Fibroblast of the aortic adventitia (primary cell): ENCODE measurements at places on chromosomes 12 and 14. TPM values are rescaled to one million over a fixed set of nuclear protein-coding genes. Genes with fewer than 3 reads are reported as not detected.

Gene EPYC
- total RNA-seq = not detected in 2 replicates

Gene KRT80
- 0.25 and 0.36 TPM in 2 replicates for total RNA-seq

Gene OR4E2
- 0.33 TPM in 1 of 2 replicates, not detected in the other for total RNA-seq

Gene EGLN3
- 0.18 and 2.0 TPM in 2 replicates for total RNA-seq

Gene WIF1
- total RNA-seq = under 0.01 TPM in 1 of 2 replicates, not detected in the other

Gene SLCO1B1
- not detected in 2 replicates for total RNA-seq

Gene NINJ2
- 0.45 TPM in 1 of 2 replicates, not detected in the other for total RNA-seq

Gene AICDA
- total RNA-seq = not detected in 2 replicates

DNA sequence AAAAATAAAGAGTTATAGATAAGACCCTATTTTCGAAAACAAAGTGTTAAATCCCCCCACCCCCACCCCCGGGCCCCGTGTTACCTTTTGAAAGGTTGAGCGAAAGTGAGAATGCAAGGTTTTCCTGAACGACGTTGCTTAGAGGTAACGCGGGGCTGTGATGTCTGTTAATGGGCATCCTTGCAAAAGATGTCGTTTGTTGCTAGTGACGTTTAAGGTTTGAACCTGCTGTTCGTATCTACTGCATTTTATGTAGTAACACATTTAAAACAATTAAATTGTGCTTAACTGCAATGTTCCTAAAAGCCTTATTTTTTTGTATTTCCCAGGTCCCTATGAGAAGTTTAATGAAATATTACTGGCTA, 1.2 kb downstream of the CPSF6 start:
- DNase-seq = no peak

GRCh38 chr14:94026889-94027469, 839 bp downstream of the OTUB2 start:
- no peak for DNase-seq

- DNase-seq = no peak
Measured at GRCh38 chr12:30914986-30915591, 11.5 kb upstream of the TSPAN11 start.

DNA sequence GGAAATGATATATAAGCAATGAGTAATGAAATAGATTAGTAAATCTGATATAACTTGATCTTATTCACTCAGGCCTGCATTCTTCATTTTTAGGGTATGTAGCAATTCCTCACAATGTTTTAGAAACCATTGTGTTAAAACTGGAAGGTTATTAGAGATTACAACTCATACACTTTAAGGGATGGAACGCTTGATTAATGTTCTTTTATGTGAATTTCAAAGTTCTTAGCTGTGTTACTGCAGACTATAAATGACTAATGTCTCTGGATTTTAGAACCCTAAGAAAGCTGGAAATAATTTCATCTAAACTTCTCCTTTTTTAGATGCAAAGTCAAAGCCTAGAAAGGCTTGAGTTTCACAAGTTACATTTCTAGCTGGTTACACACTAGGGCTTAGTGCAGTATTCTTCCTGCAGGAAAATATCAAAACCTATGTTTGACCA, 148.2 kb upstream of the CLEC14A start:
- DNase-seq = peak; percentile 78

GRCh38 chr12:115623764-115624334, 653.6 kb downstream of the MED13L start:
- no peak for DNase-seq

DNA sequence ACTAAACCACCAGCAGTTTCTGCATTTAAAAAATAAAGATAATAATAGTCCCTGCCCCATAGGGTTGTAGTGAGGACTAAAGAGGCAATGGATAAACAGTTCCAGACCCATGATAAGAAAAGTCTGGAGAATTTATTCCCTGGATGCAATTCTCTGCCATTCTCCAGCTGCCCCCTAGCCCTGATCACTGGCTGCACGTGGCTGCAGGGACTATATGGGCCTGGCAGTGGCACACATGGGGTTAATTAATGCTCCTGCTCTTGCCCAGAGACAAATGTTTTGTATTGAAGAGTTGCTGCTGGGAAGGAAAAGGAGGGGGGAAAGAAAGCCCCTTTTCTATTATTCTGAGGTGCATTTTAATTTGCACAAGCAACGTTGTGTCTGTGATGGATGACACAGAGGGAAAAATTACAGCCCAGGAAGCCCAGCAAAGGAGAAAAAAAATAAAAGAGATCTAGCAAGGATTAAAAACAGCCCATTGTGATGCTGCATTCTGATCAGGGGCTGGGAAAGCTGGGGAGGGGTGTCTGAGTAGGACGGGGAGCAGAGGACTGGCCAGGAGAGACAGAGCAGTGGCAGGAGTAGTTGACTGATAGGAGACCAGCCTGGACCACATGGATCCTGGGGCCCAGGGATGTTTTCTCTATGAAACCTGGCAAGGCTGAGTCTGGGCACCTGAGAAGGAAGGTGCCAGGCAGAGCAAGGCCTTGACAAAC, 149.3 kb downstream of the ESRRB start:
- DNase-seq = no peak

- peak; percentile 48 for DNase-seq
Measured at GRCh38 chr12:116534311-116535121, 24.7 kb upstream of the MAP1LC3B2 start.

DNA sequence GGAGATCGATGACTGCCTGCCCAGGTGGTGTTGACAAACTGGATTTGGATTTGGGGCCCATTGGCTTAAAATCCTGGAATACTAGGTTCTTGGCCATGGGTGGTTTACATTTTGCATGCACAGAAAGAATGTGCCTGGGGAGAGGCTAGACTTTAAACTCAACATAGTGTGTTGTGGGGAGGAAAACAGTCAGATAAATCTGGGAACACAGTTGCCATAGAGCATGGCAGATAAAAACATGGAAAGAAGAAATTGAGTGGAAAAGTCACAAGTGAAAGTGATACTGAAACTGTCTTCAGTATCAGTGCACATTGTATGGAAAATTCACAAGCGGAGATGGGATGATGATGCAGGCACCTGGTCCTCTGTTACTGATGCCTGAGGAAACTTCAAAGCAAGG, 95.2 kb downstream of the SSPN start:
- no peak for DNase-seq

DNA sequence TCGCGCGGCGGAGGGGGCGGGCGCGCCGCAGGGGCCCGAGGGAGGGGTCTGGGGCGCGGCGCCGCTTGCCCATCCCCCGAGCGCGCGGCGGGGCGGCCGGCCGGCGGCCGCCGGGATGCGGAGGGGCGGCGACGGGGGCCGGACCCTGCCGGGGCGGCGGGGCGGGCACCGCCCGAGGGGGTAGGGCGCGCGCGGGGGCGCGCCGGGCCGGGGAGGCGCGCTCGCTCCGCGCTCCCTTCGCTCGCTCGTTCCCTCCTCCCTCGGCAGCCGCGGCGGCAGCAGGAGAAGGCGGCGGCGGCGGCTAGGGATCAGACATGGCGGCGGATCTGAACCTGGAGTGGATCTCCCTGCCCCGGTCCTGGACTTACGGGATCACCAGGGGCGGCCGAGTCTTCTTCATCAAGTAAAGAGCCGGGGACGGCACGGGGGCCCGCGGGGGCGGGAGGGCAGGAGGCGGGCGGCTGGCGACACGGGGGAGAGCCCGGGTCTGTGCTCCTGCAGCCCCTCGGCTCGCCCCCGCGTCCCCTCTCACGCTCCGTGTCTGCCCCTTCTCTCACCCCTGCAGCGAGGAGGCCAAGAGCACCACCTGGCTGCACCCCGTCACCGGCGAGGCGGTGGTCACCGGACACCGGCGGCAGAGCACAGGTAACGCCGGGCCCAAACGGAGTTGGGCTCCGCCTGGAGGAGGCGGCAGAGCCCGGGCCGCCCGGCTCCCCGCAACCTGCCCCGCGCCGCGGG, at the start of gene PLEKHA5:
PLEKHA5 (plus strand) TSS at position 248 of the 738 bp plus-strand sequence; CDS start at position 315, 67 bp downstream.
- DNase-seq = peak; percentile 57
